ENCODE measurements at places on chromosomes 16 and 17.

- DNase-seq: no peak
Measured at GRCh38 chr16:78635807-78636206, 536.4 kb downstream of the WWOX start.

DNA sequence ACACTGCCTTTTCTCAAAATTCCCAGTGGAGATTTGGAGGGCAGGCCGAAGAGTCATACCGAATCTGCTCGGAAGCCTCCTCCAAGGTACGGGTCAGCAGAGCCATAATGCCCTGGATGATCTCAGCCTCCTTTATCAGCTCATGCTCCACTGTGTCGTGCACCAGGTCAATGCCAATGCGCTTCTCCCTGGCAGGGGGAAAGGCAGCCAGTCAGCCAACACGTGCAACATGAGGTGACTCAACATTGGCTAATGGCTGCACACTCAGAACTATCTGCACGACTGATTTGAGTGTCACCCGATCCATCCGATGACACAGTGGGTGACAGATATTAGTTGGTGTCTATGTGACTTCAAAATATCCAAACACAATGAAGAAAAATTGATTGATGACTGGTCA, 15.8 kb downstream of the TEKT1 start:
- no peak for DNase-seq

GRCh38 chr17:4580291-4580690, 4.0 kb upstream of the SMTNL2 start:
- DNase-seq: no peak

DNA sequence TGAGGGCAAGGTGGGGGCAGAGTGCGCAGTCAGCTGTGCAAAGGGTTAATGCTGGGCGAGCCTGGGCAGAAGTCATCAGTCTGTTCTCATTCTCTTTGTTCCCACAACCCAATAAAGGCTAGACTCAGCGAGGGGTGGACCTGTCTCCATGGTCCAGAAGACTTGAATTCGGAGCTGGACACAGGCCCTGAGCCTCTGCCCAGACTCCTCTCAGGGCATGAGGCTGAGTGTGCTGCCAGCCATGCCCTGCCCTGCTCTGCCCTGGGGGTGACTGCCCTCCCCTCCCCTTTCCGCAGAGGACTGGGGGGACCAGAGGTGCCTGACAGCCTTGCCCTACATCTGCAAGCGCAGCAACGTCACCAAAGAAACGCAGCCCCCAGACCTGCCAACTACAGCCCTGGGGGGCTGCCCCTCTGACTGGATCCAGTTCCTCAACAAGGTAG, 54.5 kb downstream of the MRC2 start:
- DNase-seq: no peak

DNA sequence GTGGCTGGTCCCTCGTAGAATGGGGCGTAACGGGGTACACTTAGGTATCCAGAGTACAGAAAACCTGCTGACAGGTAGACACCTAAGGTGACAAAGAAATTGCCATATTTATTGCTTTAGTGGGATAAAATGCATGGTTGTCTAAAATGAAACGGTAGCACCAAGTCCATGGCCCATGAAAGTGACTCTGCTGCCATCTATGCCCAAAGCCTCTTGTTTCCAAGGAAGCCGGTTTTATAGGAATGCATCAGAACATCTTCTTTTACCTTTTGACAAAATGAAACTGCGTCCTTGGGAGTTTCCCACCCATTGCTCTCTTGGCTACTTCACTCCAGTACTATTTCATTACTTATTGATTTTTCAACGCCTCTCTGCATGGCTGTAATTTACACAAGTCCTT, 151.3 kb upstream of the ZFHX3 start:
- DNase-seq: no peak

GRCh38 chr17:2847381-2848333, 51.4 kb downstream of the RAP1GAP2 start:
- no peak for DNase-seq

GRCh38 chr16:68232335-68232734, 3.6 kb downstream of the ESRP2 start:
- DNase-seq: no peak

GRCh38 chr16:90020838-90021382, 1.7 kb upstream of the DBNDD1 start:
- DNase-seq: no peak

DNA sequence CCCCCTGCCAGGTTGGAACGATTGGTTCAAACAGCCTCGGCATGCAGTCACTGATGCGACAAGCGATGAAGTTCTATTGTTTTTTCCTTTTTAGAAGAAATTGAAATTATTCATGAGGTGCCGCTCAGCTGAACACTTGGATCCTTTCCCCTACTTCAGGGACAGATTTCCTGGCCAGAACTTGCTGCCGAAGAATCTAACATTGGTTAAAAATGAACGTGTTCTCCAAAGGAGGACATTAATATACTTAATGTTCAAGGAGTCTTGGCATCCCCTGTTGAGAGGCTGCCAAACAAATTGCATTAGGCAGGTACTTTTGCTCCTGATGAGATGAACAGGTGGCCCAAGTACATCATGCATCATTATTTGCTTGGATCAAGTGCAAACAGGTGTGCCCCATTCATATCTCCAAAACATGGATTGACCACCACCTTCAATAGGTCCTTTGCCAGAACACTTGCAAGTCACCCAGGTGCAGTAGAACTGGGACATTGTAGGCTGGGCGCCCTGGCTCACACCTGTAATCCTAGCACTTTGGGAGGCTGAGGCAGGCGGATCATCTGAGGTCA, 437.2 kb downstream of the HAPSTR1 start:
- no peak for DNase-seq

DNA sequence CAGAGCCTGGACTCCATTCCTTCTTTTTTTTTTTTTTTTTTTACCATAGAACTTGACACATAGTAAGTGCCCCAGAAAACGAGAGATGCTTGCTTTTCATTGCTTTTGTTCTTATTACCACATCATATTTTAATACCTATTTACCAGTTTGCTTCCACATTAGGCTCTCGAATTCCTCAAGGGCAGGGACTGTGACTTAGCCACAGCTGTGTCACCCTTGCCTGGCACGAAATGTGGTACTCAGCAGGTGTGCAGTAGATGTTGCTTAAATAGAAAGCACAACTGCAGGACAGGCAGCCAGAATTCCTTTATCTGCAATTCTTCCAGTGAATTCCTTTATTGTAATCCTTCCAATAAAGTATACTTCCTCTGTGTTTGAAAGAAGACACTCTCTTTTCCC, 393.0 kb downstream of the HAPSTR1 start:
- no peak for DNase-seq

DNA sequence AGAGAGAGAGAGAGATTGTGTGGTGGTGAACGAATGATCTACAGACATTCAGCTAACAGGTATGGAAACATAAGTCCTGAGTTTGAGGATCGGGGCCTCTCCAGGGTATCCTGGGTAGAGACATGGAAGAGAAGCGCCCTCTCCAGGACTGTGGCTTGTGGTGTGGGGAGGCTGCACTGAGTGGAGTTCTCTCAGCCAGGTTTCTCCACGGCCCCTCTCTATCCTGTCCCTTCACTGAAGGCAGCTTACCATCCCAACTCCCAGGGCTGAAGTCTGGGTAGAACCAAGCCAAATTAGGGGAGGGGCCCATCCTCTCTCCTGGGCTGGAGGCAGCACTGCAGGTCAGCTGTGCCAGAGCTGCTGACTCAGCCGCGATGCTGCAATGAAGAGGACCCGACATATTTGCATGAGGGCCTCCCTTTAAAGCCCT, 6.2 kb downstream of the C1QL1 start:
- no peak for DNase-seq

DNA sequence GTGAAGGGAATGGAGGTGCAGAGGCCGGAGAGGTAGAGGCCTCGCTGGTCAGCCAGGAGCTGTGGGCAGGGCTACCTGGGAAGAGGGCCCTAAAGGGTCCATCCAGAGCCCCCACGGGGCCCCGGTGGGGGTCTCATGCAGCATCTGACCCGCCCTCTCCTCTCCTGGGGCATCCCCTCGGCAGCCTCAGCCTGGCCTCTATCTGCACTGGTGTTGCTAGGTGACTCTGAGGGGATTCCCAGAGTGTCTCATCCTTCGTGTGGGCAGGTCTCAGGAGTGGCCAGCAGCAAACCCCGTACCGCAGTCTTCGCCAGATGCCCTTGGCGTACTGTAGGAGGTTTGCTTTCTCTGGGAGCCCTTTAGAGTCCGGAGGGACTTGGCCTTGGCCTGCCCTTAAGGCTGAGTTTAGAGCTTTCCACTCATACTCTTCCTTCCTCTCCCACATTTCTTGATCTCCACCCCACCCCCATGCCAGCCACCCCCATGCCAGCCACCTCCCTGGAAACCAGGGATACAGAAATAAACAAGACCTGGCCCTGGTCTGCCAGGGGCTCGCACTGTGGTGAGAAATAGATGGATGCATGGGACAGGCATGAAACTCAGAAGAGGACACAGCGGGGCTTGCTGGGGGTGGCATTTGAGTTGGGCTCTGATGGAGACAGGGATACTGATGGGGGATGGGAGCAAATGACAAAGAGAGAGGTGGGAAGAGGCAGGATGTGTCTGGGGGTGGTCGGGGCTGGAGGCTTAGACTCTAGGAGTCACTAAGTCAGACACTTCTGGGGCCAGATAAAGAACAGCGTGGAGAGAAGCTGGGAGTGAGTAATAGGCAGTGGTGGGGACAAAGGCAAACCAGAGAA, 9.9 kb downstream of the SLC5A10 start:
- DNase-seq: no peak

DNA sequence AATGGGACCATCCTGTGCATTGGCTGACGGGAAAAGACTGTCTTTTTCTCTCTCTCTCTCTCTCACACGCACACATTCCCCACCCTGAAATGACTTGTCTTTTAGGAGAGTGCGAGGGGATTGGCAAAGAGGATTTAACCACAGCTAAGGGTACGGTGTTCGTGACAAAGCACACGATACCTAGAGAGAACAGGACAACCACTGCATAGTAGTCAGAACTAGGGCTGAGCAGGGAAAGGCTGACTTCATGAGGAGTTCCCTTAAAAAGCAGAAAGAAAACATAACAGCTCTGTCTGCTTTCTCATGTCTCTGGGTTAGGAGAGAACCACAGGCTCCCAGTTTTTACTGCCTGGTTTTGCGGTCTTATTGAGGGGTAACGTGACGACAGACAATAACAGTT, 742.8 kb upstream of the SOX9 start:
- no peak for DNase-seq

DNA sequence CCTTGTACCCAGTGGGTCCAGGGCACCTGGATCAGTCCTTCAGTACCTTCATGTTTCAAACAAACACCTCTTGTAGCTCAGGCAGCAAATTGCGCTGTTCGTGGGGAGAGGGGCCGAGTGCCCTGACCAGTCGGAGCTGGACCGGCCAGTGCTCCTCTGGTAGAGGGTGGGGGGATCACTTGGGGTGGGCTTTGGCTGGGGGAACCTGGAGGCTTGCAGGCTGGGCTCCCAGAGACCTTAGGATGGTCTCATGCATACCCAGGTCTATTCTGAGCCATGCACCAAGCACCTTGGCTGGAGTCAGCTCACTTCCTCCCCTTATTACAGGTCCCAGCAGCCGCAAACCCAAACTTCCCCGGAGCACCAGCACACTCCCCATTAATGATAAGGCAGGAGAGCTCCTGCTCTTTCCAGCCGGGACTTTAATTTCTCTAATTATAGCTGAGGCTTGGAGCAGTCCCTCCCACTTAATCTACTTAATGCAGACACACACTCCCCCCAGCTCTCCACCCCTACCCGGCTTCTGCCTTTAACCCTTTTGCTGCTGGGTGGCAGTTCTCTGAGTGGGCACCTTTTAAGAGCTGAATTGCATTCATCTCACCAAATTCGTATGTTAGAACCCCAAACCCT, 26.3 kb upstream of the MGAT5B start:
- DNase-seq: no peak

All from amniotic stem cell (primary cell).